ENCODE measurements at places on chromosomes 16 and 17.

DNA sequence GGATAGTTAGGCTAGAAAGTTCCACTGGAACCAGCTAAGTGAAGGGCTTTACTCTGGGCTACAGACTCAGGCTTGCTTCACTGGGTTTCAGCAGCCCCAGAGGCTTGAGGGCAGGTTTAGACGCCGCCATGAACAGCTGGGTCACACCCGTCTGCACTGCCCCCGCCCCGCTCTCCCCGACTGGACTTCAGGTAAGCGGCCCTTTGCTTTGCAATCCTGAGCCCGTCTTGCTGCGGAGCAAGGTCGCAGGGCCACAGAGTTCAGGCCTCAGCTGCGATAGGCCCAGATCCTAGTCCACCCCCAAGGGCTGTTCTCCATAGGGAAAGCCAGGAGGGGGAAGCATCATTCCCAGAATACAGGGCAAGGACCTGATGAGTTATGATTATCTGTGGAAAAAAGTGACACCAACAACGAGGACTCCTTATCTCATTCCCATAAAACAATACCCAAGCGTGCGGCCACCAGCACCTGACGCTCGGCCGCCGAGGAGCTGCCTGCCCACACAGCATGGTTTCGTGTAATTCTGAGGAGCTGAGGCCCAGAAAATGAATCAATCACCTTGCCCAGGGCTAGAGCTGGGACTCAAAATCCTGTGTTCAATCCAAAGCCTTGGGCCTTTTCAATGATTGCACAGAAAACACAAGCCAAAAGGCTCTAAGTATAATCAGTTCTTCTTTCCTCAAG lies 20.4 kb downstream of the MEAK7 start:
- no peak for DNase-seq

DNA sequence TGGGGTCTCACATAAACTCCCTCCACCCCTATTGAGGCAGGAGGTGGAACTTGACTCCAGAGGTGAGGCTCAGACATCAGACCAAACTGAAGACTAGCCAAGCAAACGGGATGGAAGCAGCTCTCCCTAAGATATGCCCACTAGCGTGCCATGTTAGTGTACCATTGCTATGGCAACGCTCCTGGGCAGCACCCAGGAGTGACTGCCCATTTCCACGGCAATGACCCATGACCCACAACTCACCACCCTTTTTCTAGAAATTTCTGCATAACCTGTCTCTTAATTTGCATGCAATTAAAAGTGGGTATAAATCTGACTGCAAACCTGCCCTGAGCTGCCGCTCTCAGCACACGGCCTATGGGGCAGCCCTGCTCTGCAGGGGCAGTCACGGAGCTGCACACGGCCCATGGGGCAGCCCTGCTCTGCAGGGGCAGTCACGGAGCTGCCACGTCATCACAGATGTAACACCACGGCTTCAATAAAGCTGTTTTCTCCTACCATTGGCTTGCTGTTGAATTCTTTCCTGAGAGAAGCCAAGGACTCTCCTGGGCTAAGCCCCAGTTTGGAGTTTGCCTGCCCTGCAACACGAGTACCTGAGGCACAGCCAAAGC lies 164.3 kb downstream of the RBFOX3 start:
- DNase-seq: no peak

GRCh38 chr17:55159251-55159650 lies 105.5 kb upstream of the HLF start:
- DNase-seq: no peak

- DNase-seq: no peak
These were observed 10.4 kb upstream of the CHMP6 start for GRCh38 chr17:80981062-80981902.

- DNase-seq: no peak
These were observed 3.6 kb downstream of the MAP2K4 start for GRCh38 chr17:12024327-12024726.

All from NT2/D1 (cell line).